NCI-H1436 treated with DMSO at 0.1 percent for 48 hours (cell line): ENCODE measurements at places on chromosomes 6 and 20.

DNA sequence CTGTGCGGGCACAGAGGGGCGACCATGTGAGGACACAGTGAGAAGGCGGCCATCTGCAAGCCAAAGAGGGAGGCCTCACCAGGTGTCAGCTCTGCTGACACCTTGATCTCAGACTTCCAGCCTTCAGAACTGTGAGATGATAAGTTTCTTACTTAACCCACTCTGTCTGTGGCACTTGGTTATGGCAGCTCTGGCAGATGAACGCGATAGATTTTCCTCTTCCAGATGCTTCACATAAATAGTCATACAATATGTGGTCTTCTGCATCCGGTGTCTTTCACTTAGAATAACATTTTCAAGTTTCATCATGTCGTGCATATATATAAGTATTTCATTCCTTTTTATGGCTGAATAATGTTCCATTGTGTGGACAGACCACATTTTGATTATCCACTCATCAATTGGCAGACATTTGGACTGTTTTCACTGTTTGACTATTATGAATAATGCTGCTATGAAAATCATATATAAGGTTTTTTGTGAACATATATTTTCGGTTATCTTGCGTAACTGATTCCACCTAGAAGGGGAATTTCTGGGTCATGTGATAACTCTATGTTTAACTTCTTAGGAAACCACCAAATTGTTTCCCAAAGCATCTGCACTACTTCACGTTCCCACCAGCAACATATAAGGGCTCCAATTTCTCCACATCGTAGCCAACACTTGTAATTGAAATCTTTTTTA, 30.2 kb downstream of the PRR18 start:
- DNase-seq = no peak

DNA sequence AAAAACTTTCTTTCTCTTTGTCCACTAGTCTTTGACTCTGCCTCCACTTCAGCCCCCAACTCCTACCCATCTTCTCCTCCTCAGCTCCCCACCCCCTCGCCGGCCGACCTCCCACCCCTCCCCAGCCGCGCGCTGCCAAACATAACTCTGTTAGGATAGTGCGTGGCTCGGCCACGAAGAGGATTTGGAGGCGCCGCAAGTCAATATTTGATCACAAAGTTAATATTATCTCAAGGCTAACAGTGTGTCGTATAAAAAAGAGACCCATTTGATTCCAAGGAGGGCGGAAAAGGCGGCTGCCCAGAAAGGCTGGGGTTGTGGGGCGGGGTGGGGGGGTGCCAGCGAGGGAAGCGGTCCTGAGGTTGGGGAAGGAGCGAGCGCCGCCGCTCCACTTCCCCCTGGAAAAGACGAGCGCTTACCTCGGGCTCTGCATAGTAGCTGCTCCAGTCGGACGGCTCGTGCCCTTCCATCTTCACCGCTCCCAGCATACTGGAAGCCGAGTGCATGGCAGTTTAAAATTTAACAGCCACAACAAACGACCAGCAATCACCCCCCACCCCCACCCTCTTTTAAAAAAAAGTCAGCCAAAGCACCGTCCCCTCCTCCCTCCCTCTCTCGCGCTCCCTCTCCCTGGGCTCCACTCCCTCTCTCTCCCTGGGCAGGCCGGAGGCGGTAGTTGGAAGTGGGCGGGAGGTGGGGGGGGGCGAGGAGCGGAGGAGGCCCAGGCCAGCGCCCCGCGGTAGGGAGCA, 425 bp downstream of the FOXA2 start:
- DNase-seq = no peak

- no peak for DNase-seq
Measured at GRCh38 chr6:93416571-93417420, 2.6 kb downstream of the EPHA7 start.

GRCh38 chr6:133741375-133741861, 147.5 kb upstream of the TCF21 start:
- DNase-seq = no peak

DNA sequence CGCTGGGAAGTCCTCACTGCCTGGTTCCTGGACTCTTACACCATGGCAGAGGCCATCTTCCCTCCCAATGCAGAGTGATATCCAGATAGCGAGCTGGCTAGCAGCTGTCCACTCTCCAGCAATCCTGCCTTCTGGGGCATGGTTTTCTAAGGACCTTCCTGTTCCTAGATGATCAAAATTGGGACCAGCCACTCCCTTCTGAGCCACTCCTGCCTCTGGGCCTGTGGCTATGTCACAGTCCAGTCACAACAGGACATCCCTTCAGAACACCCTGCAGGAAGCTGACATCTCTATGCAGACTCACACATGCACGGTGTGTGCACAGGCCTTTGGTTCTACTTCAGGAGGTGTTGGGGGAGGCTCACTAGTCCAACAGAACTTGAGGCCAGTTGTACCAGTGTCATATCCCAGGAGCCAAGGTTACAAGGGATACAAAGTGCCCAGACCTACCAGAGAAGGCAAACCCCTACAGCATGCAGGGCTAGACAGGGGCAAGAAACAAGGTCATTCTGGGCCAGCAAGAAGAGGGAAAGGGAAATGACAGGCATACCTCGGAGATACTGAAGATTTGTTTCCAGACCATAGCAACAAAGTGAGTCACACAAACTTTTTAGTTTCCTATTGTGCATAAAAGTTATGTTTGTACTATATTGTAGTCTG, 2.7 kb upstream of the MCCD1 start:
- no peak for DNase-seq

DNA sequence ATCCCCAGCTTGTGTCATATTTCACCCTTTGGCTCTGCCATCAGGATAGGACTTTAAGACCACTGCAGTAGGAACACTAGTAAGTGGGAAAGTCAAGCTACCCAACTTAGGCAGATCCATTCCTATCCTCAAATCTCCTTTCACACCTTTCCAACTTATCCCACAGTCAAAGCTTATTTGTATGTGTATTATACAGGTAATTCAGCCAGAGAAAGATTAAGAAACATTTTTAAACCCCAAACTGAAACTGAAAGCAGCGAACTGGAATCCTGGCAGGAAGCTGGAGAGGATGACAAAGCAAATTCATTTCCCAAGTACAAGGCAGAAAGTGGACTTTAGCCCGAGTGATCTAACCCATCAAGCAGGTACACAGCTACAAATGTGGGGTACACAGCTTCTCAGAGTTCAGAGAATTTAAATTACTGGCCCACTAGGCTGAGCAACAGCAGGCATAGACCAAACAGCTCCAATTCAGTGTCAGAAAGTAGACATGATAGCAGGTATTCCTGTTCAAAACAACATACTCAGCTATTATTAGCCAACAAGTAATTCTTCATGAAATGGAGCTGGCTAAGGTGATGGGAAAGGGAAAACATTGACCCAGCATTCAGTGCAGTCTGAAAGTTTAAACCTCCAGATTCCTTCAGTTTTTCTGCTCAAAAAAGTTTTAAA, 39.1 kb downstream of the ILRUN start:
- DNase-seq = no peak

DNA sequence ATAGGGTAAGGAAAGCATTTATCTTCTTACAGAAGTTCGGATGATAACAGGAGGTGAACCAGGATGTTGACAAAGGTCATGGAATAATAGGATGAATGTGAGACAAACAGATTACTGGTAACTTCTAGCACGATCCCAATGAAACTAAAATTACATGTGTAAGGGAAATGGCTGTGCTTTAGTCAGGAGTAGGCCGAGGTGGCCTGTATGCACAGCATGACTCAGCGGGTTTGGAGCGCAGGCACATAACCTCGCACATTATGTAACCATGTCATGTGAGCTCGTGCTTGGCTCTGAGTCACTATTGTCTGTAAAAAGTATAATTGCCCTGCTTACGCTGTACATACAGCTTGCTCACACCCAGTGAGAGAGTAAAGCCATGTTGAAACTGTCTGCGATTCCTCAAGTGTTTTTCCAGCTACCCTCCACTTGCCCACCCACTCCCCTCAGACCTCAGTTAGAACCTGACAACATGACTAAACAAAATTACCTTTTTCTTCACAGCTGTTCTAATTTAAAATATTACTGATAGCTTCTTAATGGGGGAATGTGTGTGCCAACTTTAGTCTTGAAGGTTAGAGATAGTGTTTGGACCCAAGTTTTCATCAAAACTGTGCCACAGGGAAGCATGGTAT, 8.2 kb downstream of the CYB5R4 start:
- DNase-seq = no peak

DNA sequence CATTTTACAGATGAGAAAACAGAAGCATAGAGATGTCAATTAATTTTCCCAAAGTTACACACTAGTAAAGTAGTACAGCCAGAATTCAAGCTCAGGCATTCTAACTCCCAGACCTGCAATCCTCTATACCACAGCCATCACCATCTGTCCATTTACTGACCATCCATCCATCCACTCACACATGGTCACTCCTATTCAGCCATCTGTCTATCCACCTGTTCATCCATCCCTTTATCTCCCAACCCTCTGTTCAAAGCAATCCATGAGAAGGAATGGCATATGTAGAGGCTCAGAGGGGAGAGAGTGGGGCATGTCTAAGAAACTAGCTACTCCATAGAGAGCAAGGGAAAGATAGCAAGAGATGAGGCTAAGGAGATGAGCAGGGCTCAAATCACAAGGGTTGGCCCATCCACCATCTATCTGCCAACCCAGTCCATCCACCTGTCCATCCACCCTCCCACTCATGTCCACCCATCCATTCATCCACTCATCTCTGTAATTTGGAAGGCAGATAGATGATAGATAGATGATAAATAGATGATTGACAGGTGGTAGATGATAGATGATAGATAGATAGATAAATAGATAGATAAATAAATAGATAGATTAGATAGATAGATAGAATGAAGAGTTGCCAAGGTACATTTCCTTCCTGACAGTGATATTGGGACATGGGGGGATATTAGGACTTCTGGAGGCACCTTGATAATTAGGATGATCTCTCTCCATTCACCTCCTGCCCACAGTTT, 12.2 kb upstream of the C6orf132 start:
- DNase-seq = no peak

- DNase-seq = no peak
Measured at GRCh38 chr6:146915671-146916127, 288.5 kb upstream of the STXBP5 start.

DNA sequence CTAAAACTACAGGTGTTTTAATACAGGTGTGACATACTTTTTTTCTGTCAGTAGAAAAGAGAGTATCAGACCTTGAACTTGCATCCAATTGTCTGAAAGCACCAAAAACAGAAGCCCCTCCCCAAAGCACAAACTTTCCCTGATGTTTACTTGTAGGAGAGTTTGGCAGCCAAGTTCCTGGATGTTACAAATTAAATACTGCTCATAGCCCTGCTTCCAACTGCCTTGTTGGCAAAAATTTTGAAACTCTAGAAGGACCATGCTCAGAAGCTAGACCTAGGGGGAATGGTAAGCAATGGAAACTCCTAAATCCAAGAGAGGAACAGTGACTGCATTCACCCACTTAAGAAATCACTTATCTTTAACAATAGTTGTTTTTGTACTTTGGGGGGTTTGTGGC, 17.0 kb upstream of the ARG1 start:
- no peak for DNase-seq

DNA sequence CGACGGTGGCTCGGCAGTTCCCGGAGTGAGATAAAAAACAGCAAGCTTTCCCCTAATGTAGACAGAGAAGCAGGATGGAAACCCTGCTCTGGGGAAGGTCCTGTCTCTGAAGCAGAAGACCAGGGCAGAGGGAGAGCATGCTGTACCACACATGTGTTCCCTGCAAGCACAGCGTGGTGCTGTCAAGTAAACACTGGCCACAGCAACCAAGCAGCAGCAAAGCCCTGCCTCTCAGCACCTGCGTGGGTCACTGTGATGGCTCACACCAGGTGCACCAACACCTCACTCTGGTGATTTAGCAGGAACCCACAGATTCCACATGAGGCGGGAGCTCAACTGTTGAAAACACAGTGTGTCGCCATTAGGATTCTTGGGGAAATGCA, 65.2 kb upstream of the TXNDC5 start:
- no peak for DNase-seq

- DNase-seq = no peak
Measured at GRCh38 chr6:144316862-144317195, 31.7 kb downstream of the UTRN start.

- no peak for DNase-seq
Measured at GRCh38 chr20:31355981-31356380, 12.4 kb upstream of the DEFB118 start.

- peak; percentile 6 for DNase-seq
Measured at GRCh38 chr6:108897371-108897770, 49.1 kb downstream of the ARMC2 start.

DNA sequence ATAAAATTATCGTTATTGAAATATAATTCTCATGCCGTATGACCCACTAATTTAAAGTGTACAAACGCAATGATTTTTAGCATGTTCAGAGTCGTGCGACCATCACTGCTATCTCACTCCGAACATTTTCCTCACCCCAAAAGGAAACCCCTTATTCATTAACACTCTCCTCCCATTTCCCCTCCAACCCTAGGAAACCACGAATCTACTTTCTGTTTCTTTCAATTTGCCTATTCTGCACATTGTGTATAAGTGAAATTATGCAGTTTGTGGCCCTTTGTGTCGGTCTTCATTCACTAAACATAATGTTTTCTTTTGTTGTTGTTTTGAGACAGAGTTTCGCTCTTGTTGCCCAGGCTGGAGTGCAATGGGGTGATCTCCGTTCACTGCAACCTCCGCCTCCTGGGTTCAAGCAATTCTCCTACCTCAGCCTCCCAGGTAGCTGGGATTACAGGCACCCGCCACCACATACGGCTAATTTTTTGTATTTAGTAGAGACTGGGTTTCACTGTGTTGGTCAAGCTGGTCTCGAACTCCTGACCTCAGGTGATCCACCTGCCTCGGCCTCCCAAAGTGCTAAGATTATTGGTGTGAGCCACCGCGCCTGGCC, 99.7 kb upstream of the ZNF217 start:
- no peak for DNase-seq

- DNase-seq = no peak
Measured at GRCh38 chr6:34514593-34515472, 41.3 kb downstream of the SPDEF start.

GRCh38 chr20:33719277-33719988, 677 bp downstream of the PXMP4 start:
- DNase-seq = no peak

- no peak for DNase-seq
Measured at GRCh38 chr6:95266537-95267258, 310.6 kb upstream of the MANEA start.

- DNase-seq = no peak
Measured at GRCh38 chr6:67411036-67411435, 1224.0 kb upstream of the ADGRB3 start.

GRCh38 chr20:49270177-49270576, 7.7 kb downstream of the ZNFX1 start:
- DNase-seq = no peak

DNA sequence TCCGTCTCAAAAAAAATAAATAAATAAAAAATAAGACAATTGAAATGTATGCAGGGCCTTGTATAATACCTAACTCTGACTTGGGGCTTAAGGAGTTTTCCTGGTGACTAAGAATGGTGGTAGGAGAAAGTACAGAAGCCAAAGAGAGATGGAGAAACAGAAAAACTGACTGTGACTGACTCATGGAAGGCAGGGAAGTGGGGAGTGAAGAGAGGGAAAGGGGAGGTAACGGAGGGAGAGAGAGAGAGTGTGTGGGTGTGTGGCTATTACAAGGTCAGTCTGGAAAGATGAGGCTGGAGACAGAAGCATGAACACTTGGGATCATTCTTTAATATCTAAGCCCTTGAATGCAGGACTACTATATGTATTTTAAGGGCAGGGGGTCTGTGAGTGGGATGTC, 38.5 kb downstream of the SNRNP48 start:
- DNase-seq = no peak

GRCh38 chr20:38658879-38659596, 57.4 kb downstream of the ARHGAP40 start:
- DNase-seq = peak; percentile 97
